ENCODE measurements at places on chromosomes 7 and 10.
A peak's percentile ranks its signal among the peaks of the same experiment; 100 is the strongest.

DNA sequence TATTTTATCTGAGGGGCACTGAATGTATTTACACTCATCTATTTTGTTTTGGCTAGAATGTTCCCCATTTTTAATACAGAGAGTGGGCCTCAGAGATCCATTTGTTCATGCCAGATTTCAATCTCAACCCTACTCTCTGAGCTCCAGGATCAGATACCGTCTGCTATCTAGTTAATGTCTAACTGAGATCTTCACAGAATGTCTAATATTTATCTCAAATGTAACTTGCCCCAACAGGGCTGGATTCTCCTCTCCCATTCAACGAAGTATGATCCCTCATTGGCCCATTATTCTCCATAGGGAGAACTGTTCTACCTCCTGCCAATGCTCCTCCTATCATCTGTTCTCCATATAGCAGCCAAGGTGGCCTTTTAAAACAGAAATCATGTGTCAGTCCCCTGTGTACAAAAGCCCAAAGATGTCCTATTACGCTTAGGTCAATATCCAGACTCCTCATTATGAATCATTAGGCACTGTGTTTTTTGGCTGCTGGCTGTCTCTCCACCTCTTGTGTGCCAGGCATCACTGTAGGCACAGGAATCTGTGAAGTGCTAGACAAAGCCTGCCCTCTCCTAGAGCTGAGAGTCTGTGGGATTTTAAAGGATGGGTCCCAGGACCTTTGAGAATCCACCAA is 169.3 kb upstream of the AGK start:
- no peak for DNase-seq

- no peak for DNase-seq
These were observed 213.6 kb downstream of the CELF2 start for GRCh38 chr10:11231285-11231684.

GRCh38 chr7:64883113-64883905 is 19.8 kb upstream of the ZNF273 start:
- no peak for DNase-seq

- no peak for DNase-seq
These were observed 87.1 kb downstream of the ITGB8 start for GRCh38 chr7:20417675-20418382.

DNA sequence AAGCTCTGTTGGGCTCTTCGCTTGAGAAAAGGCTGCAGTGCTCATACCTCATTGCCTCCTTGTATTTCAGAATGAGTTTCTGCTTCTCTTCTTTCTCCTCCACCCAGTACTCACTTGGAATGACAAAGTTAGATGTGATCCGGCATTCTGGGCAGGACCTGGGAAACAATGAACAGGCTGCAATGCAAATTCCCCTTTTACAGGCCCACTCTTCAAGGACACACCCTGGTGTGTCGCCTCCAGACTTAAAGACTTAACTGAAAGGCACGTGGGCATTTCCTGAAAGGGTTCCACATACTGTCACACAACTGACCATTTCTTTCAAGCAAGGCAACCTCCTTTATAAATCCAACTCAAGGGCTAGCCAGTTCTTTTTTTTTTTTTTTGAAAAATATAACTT is 23.6 kb downstream of the MKRN1 start:
- DNase-seq, result no peak

DNA sequence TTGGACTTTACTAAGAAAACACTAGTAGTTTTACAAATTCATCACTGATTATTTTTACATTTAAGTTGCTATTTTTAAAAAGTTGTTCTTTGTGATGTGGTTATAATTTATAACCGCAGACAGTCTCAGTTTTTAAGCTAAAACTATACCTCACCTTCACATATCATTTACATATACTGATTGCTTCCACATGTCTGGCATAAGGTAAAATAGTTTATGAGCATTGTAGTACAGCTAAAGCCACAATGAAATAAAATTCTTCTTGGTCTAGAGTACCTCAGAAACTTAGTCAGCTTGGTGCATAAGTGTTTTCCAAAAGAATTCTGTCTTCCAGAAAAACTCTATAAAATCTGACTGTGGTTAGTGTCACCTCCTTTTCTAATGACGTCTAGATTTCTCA is 13.0 kb downstream of the SEMA3A start:
- no peak for DNase-seq

- peak; percentile 63 for DNase-seq
These were observed 29.6 kb downstream of the AMZ1 start for GRCh38 chr7:2717293-2718261.

All from NCI-H510A treated with DMSO at 0.1 percent for 48 hours (cell line).